T-helper 2 cell (primary cell): ENCODE measurements at places on chromosomes 11 and 22.

DNA sequence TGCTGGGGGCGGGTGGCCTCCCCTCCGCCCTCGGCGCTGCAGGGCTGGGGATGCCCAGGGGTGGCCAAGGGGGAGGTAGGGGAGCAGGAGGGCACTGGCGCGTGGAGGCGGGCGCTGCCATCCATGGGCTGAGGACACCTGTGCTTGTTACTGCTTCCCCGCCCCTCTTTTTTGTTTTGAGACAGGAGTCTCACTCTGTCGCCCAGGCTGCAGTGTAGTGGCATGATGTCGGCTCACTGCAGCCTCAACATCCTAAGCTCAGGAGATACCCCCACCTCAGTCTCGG lies 683 bp upstream of the FADS3 start:
- no peak for DNase-seq

- DNase-seq: peak; percentile 45
Measured at GRCh38 chr11:70423523-70424505, 25.5 kb downstream of the CTTN start.

DNA sequence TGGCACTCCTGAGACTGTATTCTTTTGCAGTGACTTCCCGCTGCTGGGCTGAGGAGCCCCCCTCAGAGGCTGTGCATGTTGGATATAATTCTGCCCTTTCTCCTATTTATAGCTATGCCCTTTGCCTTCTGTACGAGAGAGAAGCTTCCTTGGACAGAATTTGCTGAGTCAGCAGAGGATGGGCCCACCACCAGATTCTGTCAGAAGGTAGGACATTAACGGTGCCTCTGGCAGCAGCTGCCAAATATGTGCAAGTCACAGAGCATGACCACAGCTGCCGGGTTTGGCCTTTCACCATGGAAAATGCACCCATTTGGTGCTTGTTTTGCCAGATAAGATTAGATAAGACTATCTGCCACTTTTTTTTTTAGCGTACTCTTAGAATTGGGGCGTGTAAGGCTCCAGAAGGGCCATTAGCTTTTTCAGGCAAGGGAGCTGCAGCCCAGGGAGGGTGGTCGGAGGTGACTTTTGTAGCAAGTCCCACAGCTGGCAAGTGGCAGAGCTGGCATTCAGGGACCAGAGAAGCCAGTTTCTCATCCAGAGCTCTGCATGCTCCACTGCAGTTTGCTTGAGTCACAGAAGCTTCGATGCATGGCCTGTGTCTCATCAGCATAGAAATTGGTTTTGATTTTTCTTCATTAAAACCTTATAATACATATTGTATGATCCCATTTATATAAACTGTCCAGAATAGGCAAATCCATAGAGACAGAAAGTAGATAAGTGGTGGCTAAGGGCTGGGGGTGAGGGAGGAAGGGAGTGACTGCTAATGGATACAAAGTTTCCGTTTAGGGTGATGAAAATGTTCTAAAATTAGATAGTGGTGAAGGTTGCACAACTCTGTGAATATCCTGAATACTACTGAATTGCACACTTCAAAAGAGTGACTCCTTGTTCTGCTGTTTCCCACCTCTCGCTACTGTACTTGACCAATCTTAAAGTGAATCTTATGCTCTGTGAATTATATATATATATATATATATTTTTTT lies 15.8 kb downstream of the UPB1 start:
- no peak for DNase-seq

DNA sequence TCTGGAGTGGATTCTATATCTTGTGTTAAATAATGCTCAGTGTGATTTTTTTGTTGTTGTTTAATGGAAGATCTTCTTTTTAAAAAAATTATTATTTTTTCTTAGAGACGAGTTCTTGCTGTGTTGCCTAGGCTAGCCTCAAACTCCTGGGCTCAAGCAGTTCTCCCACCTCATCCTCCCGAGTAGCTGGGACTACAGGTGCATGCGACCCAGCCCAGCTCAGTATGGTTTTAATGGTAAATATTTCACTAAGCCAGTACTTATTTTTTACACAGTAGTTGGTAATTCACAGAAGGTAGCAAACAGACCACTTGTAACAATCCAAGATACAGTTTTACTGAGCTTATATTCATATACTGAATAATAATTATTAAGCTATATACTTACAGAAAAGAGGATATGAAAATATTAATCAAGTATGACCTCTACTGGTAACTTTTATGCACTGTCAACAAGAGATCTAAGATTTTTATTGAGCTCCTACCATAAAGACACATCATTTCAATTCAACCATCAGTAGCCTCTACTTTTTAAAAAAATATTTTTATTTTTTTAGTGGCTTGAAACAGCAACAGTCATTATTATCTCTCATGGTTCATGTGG lies 6.1 kb upstream of the CD59 start:
- no peak for DNase-seq

GRCh38 chr22:43658823-43659222 lies 153.3 kb downstream of the EFCAB6 start:
- DNase-seq: no peak

- DNase-seq: no peak
Measured at GRCh38 chr11:86678823-86679222, 6.4 kb upstream of the ME3 start.

- DNase-seq: no peak
Measured at GRCh38 chr11:20014067-20014402, 146.2 kb downstream of the DBX1 start.

- peak; percentile 29 for DNase-seq
Measured at GRCh38 chr22:44667829-44668189, 34.2 kb upstream of the PRR5 start.

DNA sequence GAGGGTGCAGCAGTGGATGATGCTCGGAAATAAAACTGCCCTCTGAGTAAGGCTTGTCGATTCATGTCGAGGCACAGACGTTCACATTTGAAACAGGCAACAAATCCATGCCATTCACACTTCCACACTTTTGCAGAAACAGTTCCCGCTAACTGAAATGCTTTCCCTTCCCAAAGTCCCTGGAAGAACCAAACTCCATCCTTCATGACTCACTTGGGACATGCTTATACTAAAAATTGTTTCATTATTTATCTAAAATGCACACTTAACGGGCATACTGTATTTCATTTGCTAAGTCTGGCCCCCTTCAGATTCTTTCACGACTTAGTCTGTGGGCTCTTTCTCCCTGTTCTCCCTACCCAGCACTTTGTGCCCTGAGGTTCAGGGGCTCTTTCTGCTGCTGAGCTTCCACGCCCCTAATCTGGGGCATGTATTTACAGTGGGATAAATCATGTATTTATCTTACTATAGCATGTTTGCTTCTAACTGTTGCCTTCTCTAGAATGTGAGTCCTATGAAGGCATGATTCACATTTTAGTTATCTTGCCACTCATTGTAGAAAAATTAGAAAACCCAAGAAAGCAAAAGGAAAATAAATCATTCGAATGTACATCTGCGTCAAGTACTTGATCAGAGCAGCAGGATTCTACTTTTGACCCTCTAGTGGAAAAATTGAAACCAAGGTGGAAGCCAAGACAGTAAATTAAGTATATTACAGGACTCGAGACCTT lies 12.5 kb downstream of the SCGB1A1 start:
- DNase-seq: no peak

DNA sequence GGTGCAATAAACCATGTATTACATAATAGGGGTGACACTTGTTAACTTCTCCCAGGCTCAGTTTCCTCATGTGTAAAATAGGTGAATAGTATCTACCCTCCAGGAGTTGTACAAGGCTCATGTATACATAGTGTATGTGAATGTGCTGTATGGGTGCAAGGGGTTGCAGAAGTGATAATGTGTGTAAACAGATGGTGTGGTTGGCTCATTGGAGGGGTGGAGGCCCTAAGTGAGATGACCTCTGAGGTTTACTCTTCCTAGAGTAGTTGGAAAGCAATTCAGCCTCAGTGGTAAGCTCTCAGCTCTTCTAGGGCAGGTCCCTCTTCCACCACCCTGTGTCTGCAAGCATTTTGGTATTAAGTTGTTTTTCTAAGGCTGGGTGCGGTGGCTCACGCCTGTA lies 102.4 kb downstream of the PTPRJ start:
- no peak for DNase-seq

GRCh38 chr11:69003866-69004367 lies 9.1 kb downstream of the MRGPRF start:
- no peak for DNase-seq

DNA sequence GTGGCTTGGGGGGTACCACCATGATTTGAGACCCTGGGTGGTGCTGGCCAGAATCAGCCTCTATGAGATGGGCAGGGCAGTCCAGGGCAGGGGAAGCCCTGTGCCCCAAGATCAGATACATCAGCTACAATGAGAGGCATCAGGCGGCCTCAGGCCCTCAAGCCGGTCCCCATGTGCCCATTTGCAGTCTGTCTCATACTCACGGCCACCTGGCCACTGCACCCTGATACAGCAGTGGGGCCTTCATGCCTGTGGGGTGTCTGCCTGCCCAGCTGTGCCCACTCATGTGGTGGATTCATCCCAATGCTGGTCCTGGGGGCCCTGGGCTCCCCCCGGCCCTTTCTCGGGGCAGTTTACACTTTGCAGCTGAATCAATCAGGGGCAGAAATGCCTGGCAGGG lies 42.4 kb upstream of the KCNQ1OT1 start:
- no peak for DNase-seq

- no peak for DNase-seq
Measured at GRCh38 chr22:41181349-41182241, 23.5 kb upstream of the L3MBTL2 start.

DNA sequence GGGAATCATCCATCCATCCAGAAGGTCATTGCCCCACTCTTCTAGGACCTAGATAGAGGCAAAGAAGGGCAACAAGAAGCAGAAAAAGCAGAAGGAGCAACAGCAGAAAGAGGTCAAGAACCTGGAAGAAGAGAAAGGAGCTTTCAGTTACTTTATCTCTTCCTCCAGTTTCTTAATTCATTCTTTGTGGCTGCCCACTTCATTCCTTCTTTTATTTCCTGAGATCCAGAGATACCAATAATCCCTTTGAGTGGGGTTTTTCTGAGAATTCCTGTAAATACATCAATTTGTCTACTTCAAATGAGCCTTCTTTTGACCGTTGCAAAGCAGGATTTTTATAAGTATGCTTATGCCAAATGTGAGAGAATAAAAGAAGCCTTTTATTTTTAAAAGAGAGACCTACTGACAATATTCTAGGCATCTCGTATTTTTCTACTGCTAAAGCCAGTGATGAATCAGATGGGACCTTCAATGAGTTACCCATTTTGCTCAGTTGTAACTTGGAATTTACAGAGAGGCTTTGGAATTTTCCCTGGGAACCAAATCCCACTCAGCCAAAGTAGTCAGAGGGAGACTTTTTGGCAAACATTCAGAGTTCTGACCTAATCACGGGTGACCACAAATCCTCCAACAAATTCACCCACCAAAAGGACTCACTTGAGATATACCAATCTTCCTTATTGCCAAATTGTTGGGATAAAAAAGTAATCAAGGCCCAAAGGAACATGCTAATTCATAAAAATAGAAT lies 54.9 kb downstream of the ZC3H12C start:
- no peak for DNase-seq

- DNase-seq: no peak
Measured at GRCh38 chr11:125165111-125165842, 726 bp downstream of the PKNOX2 start.

GRCh38 chr11:36657610-36658267 lies 59.7 kb upstream of the RAG2 start:
- no peak for DNase-seq

- peak; percentile 19 for DNase-seq
Measured at GRCh38 chr22:38570779-38571364, 889 bp upstream of the DMC1 start.

- peak; percentile 91 for DNase-seq
Measured at GRCh38 chr22:42202669-42203068, 67.8 kb downstream of the TCF20 start.

GRCh38 chr11:859394-860131 lies 16.9 kb downstream of the TSPAN4 start:
- no peak for DNase-seq
